Fibroblast of skin of right biceps (primary cell): ENCODE measurements at places on chromosomes 6 and 20.

DNA sequence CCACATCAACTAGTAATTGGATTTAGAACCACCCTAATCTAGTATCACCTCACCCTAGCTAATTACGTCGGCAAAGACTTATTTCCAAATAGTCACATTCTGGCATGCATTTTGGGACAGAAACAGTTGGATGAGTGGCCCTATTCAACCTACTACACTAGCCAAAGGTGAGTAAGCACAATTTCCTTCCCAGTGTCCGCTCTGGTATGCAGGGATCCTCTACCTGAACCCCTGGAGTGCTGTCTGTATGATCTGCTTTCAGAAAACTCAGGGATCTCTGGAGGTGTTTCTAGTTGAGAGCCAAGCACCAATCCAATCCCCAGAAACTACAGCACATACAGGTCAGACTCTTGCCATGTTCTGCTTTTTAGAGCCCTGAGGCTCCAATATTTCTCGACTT lies 717.4 kb upstream of the MANEA start:
- DNase-seq = no peak

DNA sequence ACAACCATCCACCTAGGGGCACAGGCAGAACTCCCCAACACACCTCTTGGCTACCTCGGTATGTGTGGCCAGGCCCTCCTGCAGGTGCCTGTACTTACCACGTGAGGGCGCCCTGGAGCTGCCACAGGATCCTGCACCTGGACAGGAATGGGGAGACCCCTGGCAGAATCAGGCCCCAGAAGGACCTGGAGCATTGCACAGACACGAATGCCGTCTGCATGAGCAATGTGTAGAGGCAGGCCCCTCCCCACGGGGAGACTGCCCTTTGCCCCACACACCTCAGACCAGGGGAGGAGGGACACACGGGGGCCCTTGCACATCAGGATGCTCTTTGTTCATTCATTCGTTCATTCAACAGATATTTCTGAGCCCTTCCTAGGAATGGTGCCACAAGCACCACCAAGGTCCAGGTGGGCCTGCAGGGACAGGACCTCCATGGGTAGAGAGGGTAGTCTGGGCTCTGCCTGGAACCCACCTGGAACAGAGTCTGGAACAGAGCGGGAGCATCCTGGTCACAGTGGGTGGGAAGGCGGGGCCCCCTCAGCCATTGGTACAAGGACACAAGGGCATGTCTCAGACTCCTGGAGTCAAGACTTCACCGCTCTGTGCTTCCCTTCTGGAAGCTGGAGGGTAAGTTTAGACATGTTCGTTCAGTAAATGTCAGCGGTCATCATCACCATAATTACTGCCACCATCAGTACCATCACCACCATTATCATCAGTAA lies 32.3 kb downstream of the YTHDF1 start:
- no peak for DNase-seq

DNA sequence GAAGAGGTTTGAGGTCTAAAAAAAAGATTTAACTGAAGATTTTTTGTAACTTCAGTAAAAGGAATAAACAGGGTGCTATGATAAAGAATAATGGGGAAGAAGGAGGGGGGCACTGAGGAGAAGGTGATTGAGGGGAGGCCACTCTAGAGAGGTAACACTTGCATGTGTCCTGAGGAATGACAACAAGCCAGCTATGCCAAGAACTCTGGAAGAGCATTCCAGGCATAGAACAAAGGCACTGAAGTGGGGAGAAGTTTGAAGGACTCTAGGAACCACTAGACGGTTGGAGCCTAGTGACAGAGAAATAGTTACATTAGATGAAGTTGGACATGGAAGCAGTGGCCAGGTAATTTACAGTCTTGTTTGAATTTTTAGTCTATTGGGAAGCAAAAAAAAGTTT lies 10.8 kb upstream of the SF3B5 start:
- DNase-seq = no peak

GRCh38 chr6:112289038-112289566 lies 34.7 kb upstream of the LAMA4 start:
- peak; percentile 89 for DNase-seq

- DNase-seq = no peak
Measured at GRCh38 chr6:170561555-170561954, 7.4 kb downstream of the TBP start.

- no peak for DNase-seq
Measured at GRCh38 chr20:60754856-60755255, 497.2 kb upstream of the CDH4 start.

- peak; percentile 81 for DNase-seq
Measured at GRCh38 chr20:47610247-47610944, 108.7 kb downstream of the NCOA3 start.

GRCh38 chr6:164315376-164315775 lies 900.9 kb downstream of the QKI start:
- DNase-seq = no peak

GRCh38 chr20:10793766-10794165 lies 120.0 kb upstream of the JAG1 start:
- DNase-seq = no peak

DNA sequence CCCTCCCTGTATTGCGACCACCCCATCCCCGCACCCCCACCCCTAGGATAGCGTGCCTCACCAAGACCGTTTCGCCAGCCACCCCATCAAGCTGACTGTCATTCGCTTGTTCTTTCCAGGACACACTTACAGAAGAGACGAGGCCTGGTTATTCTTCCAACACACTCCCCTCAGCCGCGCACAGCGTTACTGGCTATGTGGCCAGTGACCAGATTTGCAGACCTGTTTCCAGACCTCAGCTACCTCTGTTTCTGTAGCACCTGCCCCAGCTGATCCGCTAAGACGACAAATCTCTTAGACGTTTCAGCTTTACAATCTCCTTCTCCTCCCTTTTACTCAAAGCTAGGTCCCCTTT lies 26.1 kb downstream of the HLA-F start:
- no peak for DNase-seq

GRCh38 chr6:161356167-161356854 lies 82.5 kb upstream of the AGPAT4 start:
- DNase-seq = no peak

- no peak for DNase-seq
Measured at GRCh38 chr6:133100865-133101264, 140.3 kb upstream of the EYA4 start.

DNA sequence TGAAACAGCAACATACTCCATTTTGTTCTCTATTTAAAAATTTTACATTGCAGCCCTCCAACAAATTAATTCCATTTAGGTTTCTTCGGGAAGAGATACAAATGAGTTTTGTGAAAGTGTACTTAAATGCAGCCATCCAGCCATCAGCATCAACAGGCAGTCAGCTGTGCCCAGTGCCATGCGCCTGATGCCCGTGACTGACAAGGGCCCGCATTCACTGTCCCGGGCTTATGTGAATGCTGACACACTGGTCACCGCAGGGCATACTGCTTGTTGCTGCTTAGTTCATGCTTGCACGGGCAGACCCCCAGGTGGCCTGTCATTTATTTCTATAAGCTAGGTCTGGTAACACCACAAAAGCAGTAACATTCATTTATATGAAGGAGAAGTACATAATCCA lies 224.9 kb upstream of the QKI start:
- DNase-seq = no peak

GRCh38 chr20:34337982-34338726 lies 24.9 kb upstream of the ITCH start:
- no peak for DNase-seq

GRCh38 chr6:134543128-134543527 lies 225.2 kb upstream of the SGK1 start:
- DNase-seq = no peak

- no peak for DNase-seq
Measured at GRCh38 chr6:35906499-35906846, 14.4 kb downstream of the SRPK1 start.

DNA sequence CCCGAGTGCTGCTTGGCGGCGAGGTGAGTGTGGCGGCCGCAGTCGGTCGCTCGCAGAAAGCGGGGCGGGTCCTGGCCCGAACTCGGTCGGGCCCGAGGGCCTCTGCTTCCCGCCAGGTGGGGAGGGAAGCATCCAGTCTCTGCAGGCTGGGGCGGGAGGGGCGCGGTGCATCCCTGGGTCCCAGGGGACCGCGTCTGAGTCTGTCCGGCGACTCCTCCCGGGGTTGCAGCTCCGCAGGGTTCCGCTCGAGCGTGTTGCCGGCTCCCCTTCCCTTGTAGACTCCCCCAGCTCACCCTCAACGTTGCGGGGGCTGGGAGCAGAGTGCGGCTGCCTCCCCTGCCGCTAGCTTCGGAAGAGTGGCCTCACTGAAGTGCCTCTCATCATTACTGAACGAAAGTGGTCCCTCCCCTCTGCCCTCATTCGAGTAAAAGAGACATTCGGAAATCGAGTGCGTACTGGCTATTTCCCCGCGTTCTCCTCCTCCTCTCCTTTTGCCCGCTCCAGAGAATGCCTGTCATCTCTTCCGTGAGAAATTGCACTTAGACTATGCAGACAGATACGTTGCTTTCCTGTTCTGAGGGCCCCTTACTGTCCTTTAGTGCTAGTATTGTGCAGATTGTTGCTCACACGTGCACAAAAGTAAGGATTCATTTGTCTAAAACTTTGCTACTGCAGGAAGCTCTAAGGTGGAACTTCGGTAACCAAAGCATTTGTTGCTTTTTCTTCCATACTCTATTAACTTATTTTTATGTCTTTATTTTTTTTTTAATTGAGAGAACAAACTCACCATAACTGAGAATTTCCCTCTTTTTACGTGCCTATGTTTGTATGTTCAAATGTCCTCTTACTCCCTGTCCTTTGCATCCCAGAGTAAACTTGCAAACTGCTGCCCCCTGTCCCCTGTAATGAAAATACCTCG lies 751 bp downstream of the MAP3K4 start:
- peak; percentile 72 for DNase-seq

- no peak for DNase-seq
Measured at GRCh38 chr20:61913423-61914225, 152.1 kb downstream of the TAF4 start.

- no peak for DNase-seq
Measured at GRCh38 chr6:129029778-129030177, 146.8 kb downstream of the LAMA2 start.
